ENCODE measurements at places on chromosomes 13 and 19. TPM values are rescaled to one million over a fixed set of nuclear protein-coding genes. Genes with fewer than 3 reads are reported as not detected.

Gene HOMER3
- total RNA-seq, result not detected

Gene ZNF737
- total RNA-seq, result 22.5 TPM

Gene ZNF135
- 0.77 TPM for total RNA-seq

Gene GRIN3B
- total RNA-seq, result not detected

DNA sequence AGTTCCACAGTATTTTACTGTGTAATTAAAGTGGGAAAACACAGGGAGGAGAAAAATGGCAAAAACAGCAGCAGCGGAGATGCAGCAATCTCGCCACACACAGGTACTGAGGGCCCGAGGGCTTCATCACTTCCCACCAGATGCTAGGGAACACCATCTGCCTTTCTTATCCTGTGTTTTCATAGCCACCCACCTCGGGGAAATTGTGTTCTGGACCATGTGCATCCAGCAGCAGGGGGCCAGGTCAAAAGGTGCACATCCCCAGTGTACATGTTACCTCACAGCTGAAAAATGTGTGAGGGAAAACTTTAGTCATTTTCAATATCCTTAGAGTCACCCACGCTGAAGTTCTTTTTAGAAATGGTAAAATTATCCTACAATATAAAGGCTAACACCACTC is 30.2 kb downstream of the PDCD5 start:
- no peak overlapping the region for H3K27ac ChIP-seq
- H3K27me3 ChIP-seq, result no peaks in the 10 kb centered on the region
- H3K4me1 ChIP-seq, result no peaks in the 10 kb centered on the region
- H3K36me3 ChIP-seq, result peaks cover 34% of the 10 kb centered on the region

- H3K36me3 ChIP-seq, result no peaks in the 10 kb centered on the region
- H3K27me3 ChIP-seq, result peaks cover 18% of the 10 kb centered on the region
- H3K4me1 ChIP-seq, result peaks cover 33% of the 10 kb centered on the region
- peak overlapping the region; percentile 82 for H3K27ac ChIP-seq
- DNase-seq, result peak; percentile 80
- no peak overlapping the region for H3K4me3 ChIP-seq
Observed at GRCh38 chr19:29587518-29587986, 18.5 kb upstream of the POP4 start.

DNA sequence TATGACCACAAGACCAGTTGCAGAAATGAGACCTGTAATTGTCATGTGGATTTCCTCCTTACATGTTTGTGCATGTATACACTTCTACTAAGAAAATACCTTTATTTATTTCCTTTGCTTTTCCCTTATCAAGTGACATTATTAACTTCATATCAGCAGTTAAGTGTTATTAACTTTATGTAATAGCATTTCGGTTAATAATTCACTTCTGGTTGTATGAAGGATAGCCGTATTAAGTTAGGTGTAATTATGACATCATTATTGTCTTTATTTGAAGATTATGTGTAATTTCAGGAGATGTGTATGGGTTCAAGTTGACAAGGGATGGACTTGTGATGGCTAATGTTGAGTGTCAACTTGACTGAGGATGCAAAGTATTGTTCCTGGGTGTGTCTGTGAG is 881.2 kb upstream of the ATXN8OS start:
- no peaks in the 10 kb centered on the region for H3K36me3 ChIP-seq
- H3K27me3 ChIP-seq, result no peaks in the 10 kb centered on the region
- H3K27ac ChIP-seq, result no peak overlapping the region
- no peaks in the 10 kb centered on the region for H3K4me1 ChIP-seq

- no peak for DNase-seq
- H3K4me1 ChIP-seq, result no peaks in the 10 kb centered on the region
- no peak overlapping the region for H3K4me3 ChIP-seq
- H3K27me3 ChIP-seq, result no peaks in the 10 kb centered on the region
- no peaks in the 10 kb centered on the region for H3K36me3 ChIP-seq
Observed at GRCh38 chr13:111936267-111936925, 130.6 kb upstream of the SOX1 start.

GRCh38 chr13:51935326-51936171 is 73.8 kb downstream of the CCDC70 start:
- DNase-seq, result no peak
- H3K4me1 ChIP-seq, result peaks cover 11% of the 10 kb centered on the region
- H3K4me3 ChIP-seq, result no peak overlapping the region
- no peaks in the 10 kb centered on the region for H3K36me3 ChIP-seq

GRCh38 chr19:45423589-45424190 is at the start of gene ERCC1:
ERCC1 (minus strand) TSS chr19:45423917; CDS start chr19:45423374, 543 bp downstream.
- H3K27ac ChIP-seq, result peak within 1 kb of the TSS; percentile 86
- H3K27me3 ChIP-seq, result peaks cover 7% of the 10 kb centered on the region
- H3K4me1 ChIP-seq, result peaks cover 65% of the 10 kb centered on the region

GRCh38 chr19:4522291-4523002 is 4.2 kb upstream of the PLIN4 start:
- no peaks in the 10 kb centered on the region for H3K36me3 ChIP-seq
- no peaks in the 10 kb centered on the region for H3K4me1 ChIP-seq
- no peak for DNase-seq
- H3K27me3 ChIP-seq, result no peaks in the 10 kb centered on the region
- H3K4me3 ChIP-seq, result no peak overlapping the region

DNA sequence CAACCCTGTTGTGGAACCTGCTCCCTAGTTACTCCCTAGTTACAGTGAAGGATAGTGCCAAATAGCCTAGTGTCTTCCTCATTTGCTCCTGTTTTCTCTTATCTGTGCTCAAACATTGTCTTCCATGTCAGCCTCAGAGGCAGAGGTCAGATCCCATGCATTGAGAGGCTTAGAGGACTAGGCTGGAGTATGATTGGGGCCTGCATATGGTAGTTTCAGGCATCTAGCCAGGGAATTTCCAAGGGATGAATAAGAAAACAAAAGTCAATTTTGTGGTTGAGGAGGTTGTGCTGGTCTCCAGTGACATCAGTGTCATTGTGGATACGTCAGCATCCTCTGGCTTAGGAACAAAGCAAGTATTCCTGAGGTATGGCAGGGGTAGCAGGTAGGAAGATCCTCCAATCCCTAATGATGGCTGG is 9.4 kb downstream of the ZNF546 start:
- no peak for DNase-seq
- peaks cover 48% of the 10 kb centered on the region for H3K36me3 ChIP-seq
- no peaks in the 10 kb centered on the region for H3K27me3 ChIP-seq
- H3K4me3 ChIP-seq, result no peak overlapping the region

DNA sequence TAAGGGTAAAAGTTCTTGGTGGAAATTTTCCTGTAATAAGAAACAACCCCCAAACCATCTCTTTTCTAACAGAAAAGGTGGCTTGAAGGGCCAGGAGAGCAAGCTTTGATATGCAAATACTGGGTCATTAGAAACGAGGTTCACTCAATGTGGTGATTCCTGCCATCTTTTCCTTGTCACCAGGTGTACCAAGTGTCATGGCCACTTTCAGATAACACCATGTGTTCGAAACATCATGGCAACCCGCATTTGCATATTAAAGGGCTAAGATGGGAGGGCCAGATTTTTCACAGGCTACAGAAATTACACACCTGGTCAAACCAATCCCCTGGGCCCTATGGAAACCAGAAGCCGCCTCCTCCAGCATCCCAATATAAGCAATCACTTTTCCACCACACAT is 15.3 kb downstream of the LGALS16 start:
- DNase-seq, result no peak
- peaks cover 27% of the 10 kb centered on the region for H3K4me1 ChIP-seq
- no peak overlapping the region for H3K27ac ChIP-seq

DNA sequence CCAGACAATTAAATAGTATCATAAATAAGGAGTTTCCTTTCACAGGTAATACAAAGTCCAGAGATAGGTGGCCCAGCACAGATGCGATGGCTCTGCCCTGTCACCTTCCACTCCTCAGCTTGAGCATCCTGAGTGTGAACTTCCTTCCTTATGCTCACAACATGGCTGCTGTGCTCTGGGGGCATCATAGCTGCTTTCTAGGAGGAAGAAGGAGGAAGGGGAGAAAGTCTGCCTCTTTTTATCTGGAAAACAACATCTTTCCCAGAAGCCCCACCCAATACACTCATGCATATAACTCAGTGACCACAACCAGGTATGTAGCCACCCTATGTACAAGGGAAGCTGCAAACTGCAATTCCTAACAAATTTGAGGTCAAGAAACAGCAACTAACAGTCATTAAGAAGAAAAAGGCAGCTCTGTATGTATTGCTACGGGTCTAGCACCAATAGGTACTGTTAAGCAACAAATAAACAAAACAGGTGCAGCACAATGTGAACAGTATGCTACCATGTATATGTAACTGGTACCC is 201.2 kb upstream of the UBL3 start:
- no peak for DNase-seq
- H3K4me1 ChIP-seq, result peaks cover 26% of the 10 kb centered on the region
- H3K27me3 ChIP-seq, result peaks cover 7% of the 10 kb centered on the region
- peak overlapping the region; percentile 37 for H3K27ac ChIP-seq
- H3K4me3 ChIP-seq, result no peak overlapping the region
